ENCODE measurements at places on chromosomes 11 and 22.

DNA sequence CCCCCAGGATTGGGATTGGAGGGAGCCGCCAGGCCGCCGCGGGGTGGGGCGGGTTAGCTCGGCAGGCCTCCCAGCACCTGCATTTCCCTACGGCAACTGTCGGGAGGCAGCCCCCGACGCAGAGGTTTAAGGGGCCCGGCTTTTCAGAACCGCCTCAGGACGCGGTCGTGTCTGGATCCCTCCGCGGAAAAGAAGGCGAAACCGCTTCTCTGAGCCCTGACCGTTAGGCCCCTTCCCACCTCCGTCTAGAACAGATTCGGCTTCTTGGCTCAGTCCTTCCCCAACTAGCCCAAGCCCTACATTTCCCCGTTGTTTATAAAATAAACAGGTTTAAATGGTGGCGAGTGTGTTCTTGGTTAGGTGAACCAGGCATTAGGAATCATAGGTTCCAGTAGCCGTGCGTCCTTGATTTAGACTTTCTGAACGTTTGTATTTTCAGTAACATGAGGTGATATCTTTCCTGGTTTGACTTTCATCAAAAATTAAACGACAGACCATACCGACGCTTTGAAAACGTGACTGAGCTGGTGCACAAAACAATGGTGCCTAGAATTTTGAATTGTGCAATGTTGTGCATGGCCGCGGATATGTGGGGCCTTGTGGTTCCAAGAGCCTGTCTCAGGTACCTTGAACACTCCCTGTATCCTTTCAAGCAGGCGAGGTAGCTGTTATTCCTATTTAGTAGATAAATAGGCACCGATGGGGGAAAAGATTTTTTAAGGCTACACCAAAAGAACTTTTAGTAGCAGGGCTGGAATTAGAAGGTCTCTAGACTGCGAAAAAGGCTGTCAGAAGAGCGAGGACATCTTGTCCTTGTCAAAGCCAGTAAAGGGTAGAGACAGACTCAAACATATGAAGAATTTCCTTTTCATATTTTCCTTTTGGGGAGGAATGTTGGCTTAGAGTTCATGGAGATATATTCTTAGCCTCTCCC, 1.2 kb upstream of the HSPA8 start:
- DNase-seq, result peak; percentile 77

DNA sequence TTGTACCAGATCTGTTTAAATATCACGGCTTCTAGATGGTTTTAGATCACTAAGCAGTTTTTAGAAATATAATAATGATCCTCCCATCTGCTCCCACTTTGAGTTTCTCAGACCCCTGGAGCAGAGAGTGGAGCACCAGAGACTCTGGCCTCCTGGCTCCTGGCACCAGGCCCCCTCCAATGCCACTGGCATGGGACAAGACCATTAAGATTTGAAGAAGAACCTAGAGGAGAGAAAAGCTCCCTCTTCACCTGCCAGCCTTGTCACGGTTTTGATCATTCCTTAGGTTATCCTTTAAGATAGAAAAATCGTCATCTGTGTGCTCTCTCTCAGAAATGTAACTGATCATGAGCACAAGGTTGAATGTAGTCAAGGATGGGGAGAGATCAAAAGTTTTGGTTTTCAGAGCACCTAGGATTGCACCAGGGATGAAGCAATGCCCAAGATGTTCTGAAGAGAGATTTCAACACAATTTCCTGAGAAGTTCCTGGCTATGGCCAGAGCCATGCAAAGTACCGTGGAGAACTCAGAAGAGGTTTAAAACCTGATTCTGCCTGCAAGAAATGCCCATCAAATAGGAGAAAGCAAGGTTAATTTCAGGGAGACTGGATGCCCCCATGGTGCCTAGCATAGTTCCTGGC, 22.2 kb downstream of the IL10RA start:
- DNase-seq, result peak; percentile 48

- DNase-seq, result peak; percentile 11
Measured at GRCh38 chr11:95266751-95267374, 35.9 kb upstream of the SESN3 start.

- no peak for DNase-seq
Measured at GRCh38 chr11:76736773-76737495, 46.2 kb upstream of the TSKU start.

DNA sequence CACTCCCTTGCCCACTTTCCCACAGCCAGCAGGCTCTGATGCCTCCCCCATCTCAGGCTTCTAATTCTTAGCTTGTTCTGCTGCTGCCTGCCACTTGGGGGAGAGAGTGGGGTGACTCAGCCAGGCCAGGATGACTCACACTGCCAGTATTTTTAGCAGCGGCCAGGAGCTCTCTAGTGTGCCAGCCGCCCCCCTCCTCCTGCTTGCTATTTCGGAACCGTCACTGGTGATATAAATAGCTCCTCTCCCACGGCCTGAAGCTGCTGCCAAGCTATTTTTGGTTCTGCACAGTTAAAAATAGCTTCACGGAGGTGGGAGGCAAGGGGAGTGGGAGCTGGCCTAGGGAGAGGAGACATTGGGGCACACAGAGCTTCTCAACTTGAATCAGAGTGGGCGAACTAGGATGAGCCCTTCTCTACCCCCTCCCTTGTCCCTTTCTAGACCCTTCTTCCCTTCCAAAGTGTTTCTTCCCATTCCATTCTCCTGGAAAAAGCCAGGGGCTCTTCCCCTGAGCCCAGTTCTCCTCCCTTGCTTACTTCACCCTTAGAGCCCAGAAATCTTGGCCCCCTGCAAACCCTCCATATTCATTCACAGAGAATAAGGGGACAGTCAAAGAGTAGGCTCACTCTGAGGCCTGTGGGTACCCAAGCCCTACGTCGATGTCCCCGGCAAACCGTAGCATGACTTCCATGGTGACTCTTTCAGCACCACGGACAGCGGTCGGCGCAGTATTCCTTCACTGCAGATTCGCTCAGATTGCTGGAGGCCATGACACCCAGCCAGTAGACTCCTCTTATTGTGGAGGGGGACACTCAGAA, 2.5 kb upstream of the NPAS4 start:
- DNase-seq, result peak; percentile 80

- DNase-seq, result no peak
Measured at GRCh38 chr11:44633641-44634040, 68.2 kb downstream of the CD82 start.

GRCh38 chr11:21556926-21557325, 636.0 kb upstream of the ANO5 start:
- DNase-seq, result no peak

GRCh38 chr11:45605051-45605450, 60.4 kb downstream of the CHST1 start:
- DNase-seq, result no peak

DNA sequence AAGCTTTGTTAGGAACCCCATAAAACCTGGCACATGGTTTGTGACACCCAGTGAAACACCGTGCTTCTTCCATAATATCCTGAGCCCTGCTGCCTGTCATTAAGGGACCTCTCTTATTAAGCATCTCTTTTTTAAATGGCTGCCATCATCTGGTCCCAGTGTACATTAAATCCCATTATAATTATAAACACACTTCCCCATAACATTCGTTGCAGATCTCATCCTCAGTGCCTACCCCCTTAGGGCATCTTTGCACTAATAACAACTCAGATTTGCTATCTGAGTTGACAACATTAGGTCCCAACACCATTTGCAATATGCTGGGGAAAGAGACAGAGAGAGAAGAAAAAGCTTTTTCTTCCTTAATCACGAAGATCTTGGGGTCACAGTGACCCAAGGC, 4.7 kb upstream of the ZBTB16 start:
- no peak for DNase-seq

GRCh38 chr11:31922450-31922849, 111.3 kb upstream of the PAX6 start:
- DNase-seq, result no peak

DNA sequence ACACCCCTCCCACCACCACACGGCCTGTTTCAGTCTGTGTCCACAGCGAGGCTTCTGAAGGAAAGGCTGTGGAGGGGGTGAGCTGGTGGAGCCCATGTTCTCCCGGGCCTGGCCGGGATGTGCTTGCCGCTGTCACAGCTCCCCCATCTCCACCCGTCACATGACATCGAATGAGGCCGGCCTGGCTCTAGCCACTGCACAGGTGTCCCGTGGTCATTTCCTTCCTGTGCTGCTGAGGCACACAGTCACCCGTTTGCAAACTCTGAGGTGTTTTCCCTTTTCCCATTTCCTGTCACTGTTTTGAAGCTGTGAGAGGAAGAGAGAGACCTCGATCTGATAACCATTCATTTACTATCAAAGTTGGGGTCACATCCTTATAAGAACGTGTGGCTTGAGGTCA, 55.7 kb upstream of the CLDN5 start:
- DNase-seq, result no peak

GRCh38 chr22:30358541-30358940, 1.7 kb downstream of the CCDC157 start:
- no peak for DNase-seq

- DNase-seq, result no peak
Measured at GRCh38 chr11:93122535-93123235, 75.1 kb downstream of the SLC36A4 start.

GRCh38 chr22:43750751-43751150, 61.4 kb downstream of the EFCAB6 start:
- DNase-seq, result no peak

DNA sequence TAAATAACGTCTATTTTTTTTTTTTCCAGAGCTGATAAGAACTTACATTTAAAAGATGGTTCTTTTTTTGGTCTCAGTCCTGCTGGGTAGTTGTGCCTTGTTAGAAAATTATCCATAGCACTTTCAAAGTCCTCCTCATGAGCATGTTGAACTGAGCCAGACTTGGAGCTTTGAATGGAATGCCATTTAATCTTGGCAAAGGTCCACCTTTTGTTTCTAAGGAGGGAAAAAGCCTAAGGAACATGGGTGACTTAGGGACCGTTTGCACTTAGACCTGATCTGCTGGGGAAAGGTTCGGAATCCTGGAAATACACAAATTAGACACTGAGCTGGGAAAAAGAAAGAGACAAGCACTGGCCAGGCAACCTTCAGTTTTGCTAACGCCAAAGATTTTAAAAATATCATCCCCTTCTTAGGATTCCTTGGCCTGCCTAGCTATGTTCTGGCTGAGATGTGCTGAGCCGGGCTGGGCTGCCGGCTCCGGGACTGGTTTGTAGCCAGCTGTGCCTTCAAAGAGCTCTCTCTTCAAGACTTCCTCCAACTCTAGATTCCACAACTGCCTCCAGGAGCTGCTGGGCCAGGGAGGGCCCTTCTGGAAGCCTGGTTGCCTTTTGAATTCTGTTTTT, 67.4 kb downstream of the ENDOD1 start:
- DNase-seq, result no peak

DNA sequence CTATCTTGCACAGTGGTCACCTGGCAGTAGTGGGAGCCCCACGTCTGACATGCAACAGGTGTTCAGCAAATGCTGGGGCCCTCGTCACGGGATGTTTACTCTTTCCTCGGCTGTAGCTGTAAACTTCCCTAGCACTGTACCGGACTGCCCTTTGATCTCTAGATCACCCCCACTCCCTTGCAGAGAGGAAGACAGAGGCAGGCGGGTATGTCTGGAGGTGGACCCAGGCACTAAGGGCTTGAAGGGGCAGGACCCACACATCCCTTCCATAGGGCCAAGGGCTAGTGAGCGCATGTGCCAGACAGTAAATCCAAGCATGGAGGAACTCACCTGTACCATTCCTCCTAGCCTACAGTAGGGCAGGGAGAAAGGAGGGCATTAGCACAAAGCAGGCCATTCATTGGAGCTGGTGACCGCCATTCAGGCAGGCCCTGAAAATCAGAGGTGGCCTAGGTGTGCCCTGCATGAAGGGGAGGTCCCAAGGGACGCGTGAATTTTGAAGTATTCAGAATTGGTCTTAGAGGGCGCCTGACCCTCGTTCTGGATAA, 1.9 kb upstream of the SMTN start:
- no peak for DNase-seq

Measured in inflammatory macrophage (primary cell).